Osteoblast (primary cell): ENCODE measurements at places on chromosomes 3 and 15.
A peak's percentile ranks its signal among the peaks of the same experiment; 100 is the strongest.

GRCh38 chr3:142652826-142653292, 56.7 kb downstream of the PLS1 start:
- H3K27me3 ChIP-seq, result no peaks in the 10 kb centered on the region
- H3K4me1 ChIP-seq, result no peaks in the 10 kb centered on the region
- H3K27ac ChIP-seq, result no peak overlapping the region
- no peaks in the 10 kb centered on the region for H3K36me3 ChIP-seq
- peak; percentile 34 for DNase-seq
- no peak overlapping the region for H3K4me3 ChIP-seq

DNA sequence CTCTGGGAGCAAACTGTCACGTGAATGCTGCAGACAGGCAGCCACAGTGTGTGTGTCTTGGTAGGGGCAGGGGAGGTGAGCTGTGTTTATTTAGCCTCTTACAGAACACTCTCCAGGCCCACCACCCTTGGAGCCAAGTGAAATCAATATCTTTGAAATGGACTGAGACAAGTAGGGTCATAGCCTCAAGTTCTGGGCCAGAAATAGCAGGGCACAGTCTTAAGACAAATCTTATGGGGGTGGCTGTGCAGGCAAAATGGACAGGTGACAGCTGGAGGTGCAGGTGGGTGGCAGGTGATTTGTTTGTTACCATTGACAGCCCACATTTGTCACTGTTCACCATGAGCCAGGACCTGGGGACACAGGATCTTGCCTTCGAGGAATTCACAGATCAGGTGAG, 93.6 kb upstream of the NMNAT3 start:
- peaks cover 53% of the 10 kb centered on the region for H3K27me3 ChIP-seq
- H3K27ac ChIP-seq, result no peak overlapping the region
- no peak overlapping the region for H3K4me3 ChIP-seq
- peaks cover 14% of the 10 kb centered on the region for H3K4me1 ChIP-seq
- DNase-seq, result no peak

GRCh38 chr3:100650651-100651619, 41.5 kb downstream of the ADGRG7 start:
- peak; percentile 54 for DNase-seq
- peaks cover 14% of the 10 kb centered on the region for H3K4me1 ChIP-seq
- peak overlapping the region; percentile 82 for H3K27ac ChIP-seq
- peaks cover 6% of the 10 kb centered on the region for H3K27me3 ChIP-seq
- no peaks in the 10 kb centered on the region for H3K36me3 ChIP-seq
- H3K4me3 ChIP-seq, result peak overlapping the region; percentile 60

- H3K4me3 ChIP-seq, result no peak overlapping the region
- no peak overlapping the region for H3K27ac ChIP-seq
- no peak for DNase-seq
- H3K4me1 ChIP-seq, result no peaks in the 10 kb centered on the region
- no peaks in the 10 kb centered on the region for H3K36me3 ChIP-seq
- no peaks in the 10 kb centered on the region for H3K27me3 ChIP-seq
These were observed 102.0 kb upstream of the GADL1 start for GRCh38 chr3:30996467-30996866.

DNA sequence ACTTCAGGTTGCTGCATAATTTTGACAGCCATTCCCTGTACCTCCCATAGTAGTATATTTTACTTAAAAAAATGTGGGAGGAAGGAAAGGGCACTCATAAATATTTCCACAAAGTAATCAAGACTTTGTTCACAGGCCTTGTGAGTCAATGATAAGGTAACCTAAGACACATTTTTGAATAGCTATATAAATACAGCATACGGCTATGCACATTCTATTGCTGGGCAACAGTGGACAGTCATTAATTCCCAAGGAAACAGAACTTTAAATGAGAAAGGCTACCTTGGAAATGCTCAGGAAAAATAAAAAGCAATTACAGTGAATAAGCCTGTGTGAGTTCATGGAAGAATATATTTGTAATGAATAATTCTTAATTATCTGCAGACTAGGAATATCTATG, 144.0 kb downstream of the CADM2 start:
- H3K36me3 ChIP-seq, result no peaks in the 10 kb centered on the region
- no peaks in the 10 kb centered on the region for H3K4me1 ChIP-seq
- no peak overlapping the region for H3K4me3 ChIP-seq
- H3K27me3 ChIP-seq, result no peaks in the 10 kb centered on the region

- H3K27me3 ChIP-seq, result no peaks in the 10 kb centered on the region
- H3K27ac ChIP-seq, result peak overlapping the region; percentile 90
These were observed 1.6 kb downstream of the NMD3 start for GRCh38 chr3:161222662-161223061.

- H3K27ac ChIP-seq, result no peak overlapping the region
- no peaks in the 10 kb centered on the region for H3K27me3 ChIP-seq
- no peaks in the 10 kb centered on the region for H3K36me3 ChIP-seq
These were observed 32.9 kb downstream of the B3GALNT1 start for GRCh38 chr3:161072211-161072621.

GRCh38 chr3:194109192-194109863, 26.6 kb upstream of the HES1 start:
- DNase-seq, result no peak
- H3K36me3 ChIP-seq, result no peaks in the 10 kb centered on the region
- no peak overlapping the region for H3K4me3 ChIP-seq
- H3K27me3 ChIP-seq, result peaks cover 36% of the 10 kb centered on the region
- H3K27ac ChIP-seq, result no peak overlapping the region

- H3K4me3 ChIP-seq, result no peak overlapping the region
- H3K4me1 ChIP-seq, result no peaks in the 10 kb centered on the region
- H3K27me3 ChIP-seq, result no peaks in the 10 kb centered on the region
- DNase-seq, result no peak
- H3K36me3 ChIP-seq, result no peaks in the 10 kb centered on the region
- no peak overlapping the region for H3K27ac ChIP-seq
These were observed 9.9 kb upstream of the KLHL25 start for GRCh38 chr15:85804481-85805170.

DNA sequence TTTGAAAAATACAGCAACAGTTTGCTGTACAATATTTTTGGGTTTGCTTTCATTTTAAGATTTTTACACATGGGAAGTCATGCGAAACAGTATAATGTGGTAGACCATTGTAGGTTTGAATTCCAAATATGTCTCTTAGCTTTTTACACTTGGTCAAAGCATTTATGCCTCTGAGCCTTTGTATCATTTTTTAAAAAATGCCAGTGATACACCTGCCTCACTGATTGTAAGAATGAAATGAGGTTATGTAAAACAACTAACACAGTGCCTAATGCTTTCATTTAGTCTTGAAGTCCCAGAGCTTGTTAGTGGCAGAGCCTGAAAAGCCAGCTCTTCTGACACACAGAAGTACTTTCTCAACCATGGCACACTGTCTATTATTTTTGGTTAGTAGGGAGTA, 202.0 kb downstream of the UBE2E2 start:
- H3K27ac ChIP-seq, result no peak overlapping the region
- H3K27me3 ChIP-seq, result no peaks in the 10 kb centered on the region
- H3K36me3 ChIP-seq, result no peaks in the 10 kb centered on the region
- no peak for DNase-seq
- no peaks in the 10 kb centered on the region for H3K4me1 ChIP-seq
- no peak overlapping the region for H3K4me3 ChIP-seq

DNA sequence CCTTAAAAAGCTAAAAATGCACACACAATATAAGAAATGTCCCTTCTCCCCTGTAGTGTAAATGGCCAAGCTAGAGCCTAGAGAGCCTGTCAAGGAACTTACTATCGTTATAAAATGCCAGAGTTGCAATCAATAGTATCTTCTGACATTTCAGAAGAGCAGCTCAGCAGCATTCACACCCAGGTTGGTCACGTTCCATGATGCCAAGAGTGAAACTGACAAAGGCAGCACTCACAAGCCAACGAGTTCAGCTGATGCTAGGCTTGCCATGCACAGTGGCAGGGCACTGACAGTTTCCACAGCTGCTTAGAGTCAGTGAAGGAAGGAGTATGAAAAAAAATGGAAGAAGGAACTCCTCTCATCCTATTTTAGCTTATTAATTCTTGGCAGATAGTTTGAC, 331.4 kb upstream of the CCDC54 start:
- H3K4me3 ChIP-seq, result no peak overlapping the region
- H3K4me1 ChIP-seq, result no peaks in the 10 kb centered on the region
- H3K27ac ChIP-seq, result no peak overlapping the region
- DNase-seq, result no peak
- H3K36me3 ChIP-seq, result no peaks in the 10 kb centered on the region

DNA sequence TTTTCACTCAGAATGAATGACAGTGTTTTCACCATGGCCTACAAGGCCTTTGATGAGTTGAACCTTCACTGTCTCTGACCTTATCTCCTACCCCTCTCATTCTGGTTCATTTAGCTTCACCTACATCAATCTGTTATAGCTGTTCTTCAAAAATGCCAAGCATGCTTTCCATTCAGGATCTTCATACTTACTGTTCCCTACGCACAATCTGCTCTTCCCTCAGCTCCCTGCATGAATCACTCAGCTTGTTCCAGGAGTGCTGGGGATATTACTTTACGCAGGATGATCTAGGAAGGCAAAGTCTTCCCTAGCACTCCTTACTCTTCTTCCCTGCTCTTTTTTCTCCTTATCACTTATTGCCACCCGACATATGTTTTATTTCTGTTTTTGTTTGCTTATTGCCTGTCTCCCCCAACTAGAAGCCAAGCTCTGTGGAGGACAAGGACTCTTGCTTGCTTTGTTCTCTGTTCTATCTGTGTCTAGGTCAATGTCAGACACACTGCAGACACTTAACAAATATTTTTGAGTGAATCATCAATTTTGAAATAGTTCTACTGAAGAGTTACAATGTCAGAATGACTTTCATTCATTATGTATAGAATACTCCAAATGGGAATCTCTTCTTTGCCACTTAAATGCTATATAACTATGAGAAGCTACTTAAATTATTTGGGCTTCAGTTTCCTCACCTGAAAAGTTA, 238.3 kb upstream of the FEZF2 start:
- no peak overlapping the region for H3K4me3 ChIP-seq
- H3K27ac ChIP-seq, result peak overlapping the region; percentile 25
- H3K36me3 ChIP-seq, result no peaks in the 10 kb centered on the region
- H3K4me1 ChIP-seq, result peaks cover 24% of the 10 kb centered on the region
- DNase-seq, result no peak

DNA sequence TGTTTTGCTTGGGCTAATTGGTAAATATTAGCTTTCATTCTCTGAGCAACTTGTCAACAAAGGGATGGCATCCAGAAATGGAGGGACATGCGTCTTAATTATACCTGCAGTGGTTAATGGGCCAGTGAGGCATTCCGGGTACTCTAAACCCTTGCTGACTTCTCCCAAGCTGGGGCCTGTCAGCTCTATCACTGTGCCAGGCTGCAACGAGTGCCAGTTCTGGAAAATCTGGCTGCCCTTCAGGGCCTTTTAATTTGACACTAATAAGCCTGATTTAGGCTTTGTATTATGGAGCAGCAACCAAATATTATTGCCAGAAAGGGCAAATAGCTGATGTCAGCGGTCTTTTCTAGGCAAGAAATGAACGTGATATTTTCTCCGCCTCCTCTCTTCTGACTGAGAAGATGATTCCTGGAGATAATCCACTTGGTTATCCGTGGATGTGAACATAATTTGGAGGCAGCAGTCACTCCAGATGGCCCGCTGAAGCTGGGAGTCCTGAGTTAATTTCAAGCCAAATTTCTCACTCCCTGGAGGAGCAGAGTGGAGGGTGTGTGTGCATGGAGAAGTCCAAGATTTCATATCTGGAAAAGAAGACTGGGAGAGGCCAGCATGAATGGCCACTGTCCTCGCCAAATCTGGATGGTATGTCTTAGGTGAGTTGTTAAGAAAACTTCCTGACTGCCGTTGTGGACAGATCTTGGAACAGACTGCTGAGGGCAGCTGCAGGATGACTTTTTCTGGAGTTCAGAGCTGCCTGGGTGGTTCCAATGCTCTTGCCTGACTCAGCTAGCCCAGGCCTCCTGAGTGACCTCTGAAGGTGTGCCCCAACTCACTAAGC, 44.4 kb upstream of the PSMD6 start:
- H3K4me3 ChIP-seq, result no peak overlapping the region
- H3K27me3 ChIP-seq, result no peaks in the 10 kb centered on the region
- no peaks in the 10 kb centered on the region for H3K4me1 ChIP-seq
- H3K36me3 ChIP-seq, result no peaks in the 10 kb centered on the region
- no peak overlapping the region for H3K27ac ChIP-seq

DNA sequence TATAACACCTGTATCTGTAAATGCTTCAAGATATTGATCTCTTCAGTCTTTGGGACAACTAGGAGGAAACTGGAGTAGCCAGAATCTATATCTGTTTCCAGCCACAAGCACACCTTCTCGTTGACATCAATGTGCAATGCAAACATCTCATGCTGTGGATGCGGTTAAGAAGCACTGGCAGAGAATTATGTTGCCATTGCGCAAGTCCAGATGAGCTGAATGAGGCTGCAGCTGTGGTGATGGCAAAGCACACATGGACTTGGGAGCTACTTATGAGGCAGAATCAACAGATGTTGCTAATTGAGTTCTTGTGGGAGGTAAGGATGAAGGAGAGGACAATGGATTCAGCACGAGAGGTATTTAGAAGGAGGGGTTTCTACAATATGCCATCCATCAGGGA, 90.9 kb downstream of the STRIT1 start:
- no peaks in the 10 kb centered on the region for H3K27me3 ChIP-seq
- no peaks in the 10 kb centered on the region for H3K4me1 ChIP-seq
- no peak for DNase-seq
- H3K36me3 ChIP-seq, result no peaks in the 10 kb centered on the region
- H3K4me3 ChIP-seq, result no peak overlapping the region
- H3K27ac ChIP-seq, result no peak overlapping the region

- no peaks in the 10 kb centered on the region for H3K36me3 ChIP-seq
- no peak overlapping the region for H3K4me3 ChIP-seq
- DNase-seq, result no peak
These were observed 31.7 kb upstream of the NPHP3 start for GRCh38 chr3:132753946-132754345.

DNA sequence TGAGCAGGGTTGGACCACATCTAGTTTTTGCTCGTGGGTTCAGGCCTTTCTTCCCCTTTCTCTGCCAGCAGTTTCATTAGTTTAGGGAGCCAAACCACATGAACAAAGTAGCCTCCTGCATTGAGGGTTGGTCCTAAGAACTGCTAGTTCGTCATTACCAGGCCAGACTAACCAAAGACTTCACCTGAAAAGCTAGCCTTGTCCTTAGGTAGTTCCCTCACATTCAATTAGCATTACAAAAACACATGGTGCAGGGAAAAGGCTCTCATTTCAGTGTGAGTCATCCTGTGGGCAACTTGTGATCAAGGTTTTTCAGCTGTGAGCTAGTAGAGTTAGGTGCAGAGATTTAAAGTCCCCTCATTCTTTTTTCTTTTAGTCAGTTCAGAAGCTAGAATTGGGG, 279.3 kb upstream of the CTNNB1 start:
- H3K4me1 ChIP-seq, result peaks cover 5% of the 10 kb centered on the region
- no peak overlapping the region for H3K4me3 ChIP-seq
- no peaks in the 10 kb centered on the region for H3K36me3 ChIP-seq
- DNase-seq, result no peak
- no peak overlapping the region for H3K27ac ChIP-seq
- no peaks in the 10 kb centered on the region for H3K27me3 ChIP-seq

- no peak overlapping the region for H3K27ac ChIP-seq
- H3K36me3 ChIP-seq, result no peaks in the 10 kb centered on the region
- DNase-seq, result peak; percentile 8
- no peaks in the 10 kb centered on the region for H3K27me3 ChIP-seq
- no peaks in the 10 kb centered on the region for H3K4me1 ChIP-seq
These were observed 407.4 kb upstream of the AZI2 start for GRCh38 chr3:28756056-28756455.
